Activated naive CD8-positive, alpha-beta T cell treated with anti-CD3 and anti-CD28 coated beads for 36 hours (primary cell): ENCODE measurements at places on chromosomes 2 and 18.

DNA sequence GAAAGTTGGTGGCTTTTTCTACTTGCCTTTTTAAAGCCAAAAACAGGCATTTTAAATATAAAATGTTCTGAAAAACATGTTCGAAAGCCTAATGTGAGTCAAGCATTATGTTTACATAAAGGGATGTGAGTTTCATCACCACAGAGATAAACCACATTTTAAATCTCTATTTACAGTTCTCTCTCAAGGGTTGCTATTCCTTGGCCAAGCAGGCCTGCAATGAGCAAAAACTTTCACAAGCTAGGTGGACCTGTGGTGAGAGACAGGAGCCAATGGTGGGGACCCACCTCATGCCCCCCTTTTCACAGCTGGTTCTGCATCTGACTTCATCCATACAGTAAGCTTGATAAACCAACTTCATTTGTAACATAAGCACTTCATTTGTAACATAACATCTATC, 65.1 kb downstream of the CUL3 start:
- peak; percentile 43 for DNase-seq

DNA sequence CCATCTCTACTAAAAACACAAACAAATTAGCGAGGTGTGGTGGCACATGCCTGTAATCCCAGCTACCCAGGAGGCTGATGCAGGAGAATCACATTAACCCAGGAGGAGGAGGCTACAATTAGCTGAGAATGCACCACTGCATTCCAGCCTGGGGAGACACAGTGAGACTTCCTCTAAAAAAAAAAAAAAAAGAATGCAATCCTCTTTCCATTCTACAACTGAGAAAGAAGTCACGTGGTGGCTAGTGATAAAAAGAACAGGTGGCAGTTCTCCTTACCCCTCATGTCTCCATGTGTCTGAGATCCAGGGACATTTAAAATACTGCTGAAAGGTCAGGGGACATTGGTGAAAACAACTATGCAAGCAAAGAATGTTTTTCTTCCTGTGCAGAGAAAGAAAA, 24.4 kb upstream of the GPR39 start:
- DNase-seq = no peak

- DNase-seq = no peak
These were observed 34.7 kb downstream of the TPO start for GRCh38 chr2:1448009-1448408.

GRCh38 chr2:70663411-70663810, 104.6 kb downstream of the ADD2 start:
- no peak for DNase-seq

DNA sequence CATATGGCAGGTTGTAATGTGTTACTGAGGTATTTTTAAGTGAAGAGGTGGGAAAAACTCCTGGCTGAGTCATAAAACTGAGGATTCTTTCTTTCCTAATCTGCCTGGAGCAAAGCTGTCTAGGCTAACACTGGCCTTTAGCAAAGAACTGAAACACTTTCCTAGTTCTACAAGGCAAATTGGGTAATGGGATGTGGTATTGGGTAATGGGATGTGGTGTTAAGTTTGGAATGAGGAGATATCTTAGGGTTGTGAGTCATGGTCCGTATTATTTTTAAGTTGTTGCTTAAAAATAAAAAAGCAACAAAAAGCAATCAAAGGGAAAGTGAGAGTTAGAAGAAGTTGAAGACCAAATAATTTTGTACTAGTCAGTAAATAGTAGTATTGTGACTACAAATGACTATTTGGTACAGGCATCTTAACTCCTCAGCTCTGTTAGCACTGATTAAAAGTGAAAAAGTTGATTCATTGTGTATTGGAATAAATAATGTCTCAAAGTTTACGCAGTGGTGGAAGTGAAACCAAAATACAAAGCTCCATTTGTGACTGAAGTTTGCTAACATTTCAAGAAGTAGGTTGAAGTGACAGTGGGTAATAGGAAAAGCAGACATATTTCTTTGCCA, 216.8 kb downstream of the CAMKMT start:
- DNase-seq = no peak

DNA sequence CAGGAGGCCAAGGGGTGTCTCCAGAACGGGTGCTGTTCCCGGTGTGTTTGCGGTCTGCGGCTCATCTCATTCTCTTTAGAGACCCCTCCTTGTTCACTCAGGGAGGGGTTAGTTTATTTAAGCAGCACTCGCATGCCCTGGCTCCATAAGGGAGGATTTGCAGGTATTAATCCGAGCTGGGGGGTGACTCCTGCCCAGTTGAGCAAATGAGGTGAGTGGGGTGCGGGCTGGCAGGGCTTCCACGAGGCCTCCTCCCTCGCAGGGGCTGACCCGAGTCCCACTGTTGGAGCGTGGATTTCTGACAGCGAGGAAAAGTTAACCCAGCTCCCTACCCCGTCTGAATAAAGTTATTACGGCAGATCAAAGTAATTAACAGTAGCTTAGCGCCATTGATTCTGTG, 371.8 kb upstream of the SALL3 start:
- no peak for DNase-seq

DNA sequence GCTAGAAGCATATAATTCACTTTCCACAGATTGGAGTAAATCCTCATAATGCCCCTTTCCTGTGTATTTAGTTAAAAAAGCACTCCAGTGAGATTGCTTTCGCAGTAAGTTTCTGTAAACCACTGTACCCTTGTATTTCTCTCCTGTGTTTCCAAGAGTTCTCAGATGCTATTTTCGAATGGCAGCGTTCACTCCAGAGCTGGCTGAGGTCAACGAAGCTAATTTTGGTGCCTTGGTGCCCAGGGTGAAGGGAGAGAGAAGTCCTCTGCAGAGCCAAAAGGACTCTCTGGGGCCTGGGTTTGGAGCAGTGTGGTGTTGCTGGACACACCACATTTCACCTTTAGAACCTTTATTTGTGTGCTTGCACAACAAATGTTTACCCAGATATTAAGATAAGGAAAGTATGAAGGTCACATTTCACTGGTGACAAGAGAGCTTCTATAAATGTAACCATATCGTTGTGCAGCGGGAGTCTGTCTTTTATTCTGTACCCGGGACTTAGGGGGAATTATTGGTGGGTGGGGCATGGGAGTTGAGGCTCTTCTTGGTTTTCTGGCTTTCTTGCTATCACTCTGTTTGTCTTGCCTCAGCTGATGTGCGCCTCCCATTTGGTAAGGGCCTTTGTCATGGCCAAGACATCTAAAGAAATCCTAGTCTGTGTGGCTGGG, 9.9 kb downstream of the EPAS1 start:
- DNase-seq = no peak

- no peak for DNase-seq
These were observed 567.1 kb upstream of the POU3F3 start for GRCh38 chr2:104286841-104287240.

DNA sequence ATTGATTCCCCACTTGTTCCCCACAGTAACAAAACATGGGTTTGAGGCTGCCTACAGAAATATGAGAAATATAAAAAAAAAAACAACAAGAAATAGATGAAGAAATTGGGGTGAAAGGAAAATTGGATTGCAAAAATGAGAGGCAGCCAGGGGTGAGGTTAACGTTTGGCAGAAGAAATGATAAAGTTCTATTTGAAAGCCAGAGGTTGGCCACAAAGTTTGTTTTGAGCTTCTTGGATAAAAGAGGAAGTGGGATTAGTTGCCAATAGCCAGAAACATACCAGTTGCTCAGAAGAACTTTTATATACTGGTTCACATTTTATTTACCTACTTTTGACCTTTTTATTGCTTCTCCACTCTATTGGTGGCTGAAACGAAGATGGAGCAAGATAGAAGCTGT, 67.5 kb downstream of the FASTKD2 start:
- DNase-seq = no peak

- no peak for DNase-seq
These were observed 22.6 kb upstream of the TTL start for GRCh38 chr2:112459372-112459771.

DNA sequence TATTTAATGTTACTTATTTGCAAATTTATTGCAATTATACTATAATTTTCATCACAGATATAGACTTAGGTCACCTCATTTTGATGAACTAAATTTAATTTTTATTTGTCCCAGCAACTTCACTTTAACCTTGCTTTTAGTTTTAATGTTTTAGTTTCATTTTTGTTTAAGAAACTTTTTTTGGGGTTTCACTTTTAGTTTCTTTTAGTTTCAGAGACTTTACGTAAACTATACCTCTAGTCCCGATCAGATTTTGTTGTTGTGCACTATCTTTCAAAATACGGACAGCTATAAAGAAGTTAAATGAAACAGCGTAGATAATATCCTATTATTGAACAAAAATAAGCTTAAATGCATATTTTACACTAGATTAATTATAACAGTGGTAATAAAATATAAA, 460.5 kb downstream of the ERBB4 start:
- no peak for DNase-seq

- DNase-seq = no peak
These were observed 559 bp downstream of the MYL12A start for GRCh38 chr18:3248062-3248657.

DNA sequence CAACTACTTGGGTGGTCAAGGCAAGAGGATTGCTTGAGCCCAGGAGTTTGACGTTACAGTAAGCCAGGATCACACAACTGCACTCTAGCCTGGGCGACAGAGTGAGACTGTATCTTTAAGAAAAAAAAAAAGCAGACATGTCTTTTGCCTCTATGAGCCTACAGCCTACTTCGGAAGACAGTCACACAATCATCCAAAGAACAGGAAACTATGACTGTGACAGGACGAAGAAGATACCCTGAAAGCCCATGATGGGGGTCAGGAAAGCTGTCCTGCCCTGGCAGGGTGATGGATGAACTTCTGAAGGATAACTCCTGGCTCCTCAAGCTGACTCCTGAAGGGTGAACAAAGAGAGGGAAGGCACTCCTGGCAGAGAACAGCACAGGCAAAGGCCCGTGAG, 251.7 kb upstream of the SIX2 start:
- no peak for DNase-seq

DNA sequence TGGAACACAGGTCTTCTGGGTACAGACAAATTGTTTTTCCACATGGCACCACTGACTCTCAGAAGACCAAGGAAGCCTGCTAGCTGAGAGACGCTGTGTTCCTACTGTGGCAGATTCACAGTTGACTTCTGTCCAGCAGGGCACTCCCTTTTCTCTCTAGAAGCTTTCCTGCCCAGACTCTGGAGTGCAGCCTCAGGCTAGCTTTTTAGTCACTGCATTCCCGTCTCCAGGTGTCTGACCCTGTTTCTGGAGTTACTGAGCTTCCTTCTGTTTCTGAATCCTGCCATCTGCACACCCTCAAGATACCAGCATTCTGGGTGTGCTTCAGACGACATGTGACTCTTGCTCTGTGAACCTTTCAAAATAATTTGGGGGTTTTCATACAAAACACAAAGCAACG, 125.1 kb downstream of the TMEM200C start:
- no peak for DNase-seq

DNA sequence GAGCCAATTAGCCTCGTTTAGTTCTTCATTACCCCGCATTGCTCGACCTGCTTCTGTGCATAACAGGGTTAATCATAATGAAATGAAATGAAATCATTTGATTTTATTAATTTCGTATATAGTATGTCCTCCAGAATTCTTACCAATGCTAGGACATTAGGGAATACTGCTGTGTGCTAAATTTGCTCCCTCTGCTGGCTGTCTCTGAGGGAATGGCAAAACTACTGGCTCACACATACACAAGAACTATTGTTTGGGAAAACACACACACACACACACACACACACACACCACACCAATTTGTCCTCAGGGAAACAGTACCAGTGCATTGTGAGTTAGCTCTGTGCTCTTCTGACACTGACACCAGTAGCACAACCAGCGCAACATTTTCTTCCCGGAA, 273.3 kb upstream of the TCF4 start:
- DNase-seq = no peak
